ENCODE measurements at places on chromosomes 6 and 20.

- DNase-seq: no peak
These were observed 58.8 kb upstream of the ZNF831 start for GRCh38 chr20:59104831-59105230.

DNA sequence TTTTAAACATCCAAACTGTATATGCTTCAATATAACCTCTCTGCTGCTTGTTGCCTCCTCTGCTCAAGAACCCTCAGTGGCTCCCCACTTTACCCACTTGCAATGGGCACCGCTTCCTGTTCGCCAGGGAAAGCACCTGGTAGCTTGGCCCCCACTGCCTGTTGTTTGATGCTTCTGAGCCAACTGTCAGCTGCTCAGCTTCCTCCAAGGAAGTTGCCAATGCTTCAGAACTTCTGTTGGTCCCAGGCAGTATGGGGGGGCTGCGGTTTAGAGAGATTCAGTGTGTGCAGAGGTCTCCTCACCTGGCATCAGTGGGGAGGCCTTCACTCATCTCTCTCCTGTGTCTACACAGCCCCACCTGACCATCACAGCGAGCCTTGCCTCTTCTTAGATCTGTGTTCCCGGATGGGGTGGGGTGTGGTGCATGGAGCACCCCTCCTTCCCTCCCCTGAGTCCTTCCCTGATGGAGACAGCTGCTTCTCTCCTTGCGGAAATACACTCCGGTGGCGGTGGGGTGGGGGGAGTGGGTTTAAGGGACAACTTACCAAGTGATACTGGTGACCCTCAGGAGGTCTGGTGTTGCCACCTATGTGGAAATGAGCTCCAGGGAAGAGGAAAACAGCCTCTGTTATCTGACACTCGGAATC is 308.1 kb downstream of the CDH26 start:
- DNase-seq: no peak

GRCh38 chr6:26021001-26021349 is 58.4 kb downstream of the TRIM38 start:
- DNase-seq: no peak

- no peak for DNase-seq
These were observed 71.8 kb upstream of the CENPW start for GRCh38 chr6:126268092-126268491.

DNA sequence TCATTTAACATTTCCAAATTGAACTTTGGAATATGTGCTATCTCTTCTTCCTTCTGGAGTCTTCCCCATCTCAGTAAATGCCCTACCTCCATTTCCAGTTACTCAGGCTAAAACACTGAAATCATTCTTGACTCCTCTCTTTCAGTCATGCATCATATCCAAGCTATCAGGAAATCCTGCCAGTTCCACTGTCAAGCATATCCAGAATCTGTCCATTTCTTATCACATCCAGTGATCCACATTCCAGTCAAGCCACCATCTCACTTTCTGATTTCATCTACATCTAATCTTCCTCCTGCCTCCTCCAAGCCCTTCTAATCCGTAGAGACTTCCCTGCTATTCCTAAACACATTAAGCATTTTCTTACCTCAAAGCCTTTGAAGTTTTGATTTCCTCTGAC is 15.3 kb upstream of the TBC1D32 start:
- DNase-seq: no peak

DNA sequence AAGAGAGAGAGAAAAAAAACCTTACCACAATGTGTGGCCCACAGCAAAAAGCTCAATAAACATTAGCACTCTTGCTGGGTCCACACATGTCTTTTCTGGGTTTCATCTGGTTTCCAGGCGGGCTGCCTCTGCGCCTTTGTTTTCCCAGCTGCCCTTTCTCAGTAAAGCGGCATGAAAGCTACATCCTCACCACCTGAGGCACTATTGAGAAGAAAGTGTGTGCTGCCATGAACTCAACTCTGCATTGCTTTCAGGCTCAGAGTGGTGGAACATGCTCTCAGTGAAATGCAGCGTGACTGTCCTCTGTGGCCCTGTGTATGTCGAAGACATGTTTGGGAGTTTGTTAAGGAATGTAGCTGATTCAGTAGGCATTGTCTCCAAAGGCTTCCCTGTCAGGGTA is 102.3 kb downstream of the LYRM2 start:
- no peak for DNase-seq

DNA sequence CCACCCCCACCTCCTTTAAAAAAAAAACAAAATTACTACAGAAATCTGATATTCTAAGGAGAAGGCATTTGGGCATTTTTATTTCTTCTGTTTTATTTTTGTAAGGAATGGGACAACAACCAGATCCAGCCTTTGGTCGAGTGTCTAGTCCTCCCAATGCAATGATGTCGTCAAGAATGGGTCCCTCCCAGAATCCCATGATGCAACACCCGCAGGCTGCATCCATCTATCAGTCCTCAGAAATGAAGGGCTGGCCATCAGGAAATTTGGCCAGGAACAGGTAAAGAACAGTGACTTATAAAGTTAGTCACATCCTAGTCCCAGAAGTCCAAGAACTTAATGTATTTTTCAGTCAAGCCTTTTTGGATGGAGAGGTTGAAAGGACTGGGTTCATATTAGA is 133.0 kb downstream of the SULF2 start:
- no peak for DNase-seq

GRCh38 chr6:89610149-89610642 is 28.4 kb downstream of the LYRM2 start:
- peak; percentile 81 for DNase-seq

DNA sequence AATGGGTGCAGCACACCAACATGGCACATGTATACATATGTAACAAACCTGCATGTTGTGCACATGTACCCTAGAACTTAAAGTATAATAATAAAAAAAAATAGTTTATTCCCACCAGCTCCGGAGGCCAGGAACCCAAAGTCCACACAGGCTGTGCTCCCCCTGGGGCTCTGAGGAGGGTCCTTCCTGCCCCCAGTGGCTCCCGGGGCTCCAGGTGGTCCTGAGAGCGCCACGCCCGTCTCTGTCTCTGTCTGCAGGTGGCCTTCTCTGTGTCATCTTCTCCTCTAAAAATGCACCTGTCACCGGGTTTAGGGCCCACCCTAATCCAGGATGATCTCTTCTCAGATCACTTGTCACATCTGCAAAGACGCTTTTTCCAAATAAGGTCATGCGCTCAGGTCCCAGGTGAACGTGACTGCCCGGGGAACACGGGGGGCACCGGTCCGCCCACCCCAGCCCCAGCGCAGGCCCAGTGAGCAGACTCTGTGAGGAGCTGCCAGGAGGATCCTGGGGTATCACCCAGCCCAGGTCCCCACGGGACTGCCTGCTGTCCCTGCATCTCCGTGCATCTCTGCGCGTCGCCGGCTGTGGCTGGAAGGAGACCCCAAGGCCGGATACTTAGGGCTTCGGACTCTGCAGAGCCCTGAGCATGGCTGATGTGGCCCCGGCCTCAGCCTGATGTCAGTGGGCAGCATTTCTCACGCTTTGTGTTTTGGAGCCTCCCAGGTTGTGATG is 11.8 kb downstream of the SLCO4A1 start:
- DNase-seq: no peak

DNA sequence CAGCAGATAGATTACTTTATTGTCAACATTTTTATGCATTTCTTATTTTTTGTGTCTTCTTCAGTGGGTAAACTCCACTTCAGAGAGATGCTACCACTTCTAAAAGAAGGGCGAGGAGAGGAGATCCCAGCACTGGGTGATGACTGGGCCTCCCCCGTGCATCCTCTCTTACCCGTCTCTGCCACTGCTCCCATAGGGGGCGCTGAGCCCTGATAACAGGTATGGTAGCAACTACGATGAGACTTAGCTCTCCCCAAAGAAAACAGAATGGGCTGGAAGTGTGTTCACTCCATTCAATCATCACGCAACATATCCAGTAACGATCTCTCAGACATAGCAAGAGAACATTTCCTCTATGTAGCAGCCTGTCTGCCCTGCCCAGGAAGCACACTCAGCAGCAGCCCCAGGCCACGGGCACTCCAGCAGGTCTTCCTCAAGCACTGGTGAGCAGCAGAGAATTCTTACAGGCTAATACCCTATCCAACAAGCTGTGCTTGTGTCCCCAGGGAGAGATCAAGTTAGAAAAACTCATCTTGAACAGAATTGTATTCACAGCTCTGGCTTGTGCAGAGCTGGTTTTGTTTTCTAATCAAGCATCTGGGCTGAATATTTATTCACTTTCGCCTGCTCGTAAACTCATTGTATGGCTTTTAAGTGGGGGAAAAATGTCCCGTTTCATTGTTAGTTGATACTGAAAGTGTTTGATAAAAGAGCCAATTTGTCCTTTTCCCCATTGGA is 533.1 kb upstream of the CDH4 start:
- no peak for DNase-seq

GRCh38 chr20:57711826-57712225 is 2.0 kb upstream of the PMEPA1 start:
- DNase-seq: no peak

DNA sequence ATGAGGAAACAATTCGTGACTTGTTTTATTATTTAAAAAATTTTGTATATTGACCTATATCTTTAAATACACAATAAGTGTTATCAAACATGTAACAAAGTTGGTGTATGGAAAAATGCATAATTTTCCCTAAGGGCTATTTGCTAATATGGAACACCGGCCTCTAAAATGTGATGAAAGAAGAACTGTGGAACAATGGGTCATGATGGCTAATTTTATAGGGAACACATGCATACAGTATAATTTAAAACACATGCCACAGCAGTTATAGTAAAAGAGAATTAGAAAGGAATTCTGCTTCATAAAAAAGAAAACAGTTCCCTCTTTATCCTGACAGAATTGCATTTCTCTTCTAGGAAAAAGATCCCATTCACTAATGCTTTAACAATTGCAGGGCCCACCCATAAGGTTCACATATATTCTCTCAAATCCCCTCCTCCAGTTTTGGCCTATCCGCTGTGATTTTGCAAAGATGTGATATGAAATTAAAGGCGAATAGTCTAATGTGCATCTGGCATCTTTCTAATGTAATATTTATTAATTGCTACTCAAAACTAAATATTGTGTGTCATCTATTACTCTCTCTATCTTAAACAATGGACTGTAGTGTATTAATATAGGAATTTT is 628.1 kb upstream of the CITED2 start:
- DNase-seq: no peak

GRCh38 chr20:58815448-58815847 is 35.3 kb downstream of the GNAS-AS1 start:
- no peak for DNase-seq
